ENCODE measurements at places on chromosomes 3 and 15.

DNA sequence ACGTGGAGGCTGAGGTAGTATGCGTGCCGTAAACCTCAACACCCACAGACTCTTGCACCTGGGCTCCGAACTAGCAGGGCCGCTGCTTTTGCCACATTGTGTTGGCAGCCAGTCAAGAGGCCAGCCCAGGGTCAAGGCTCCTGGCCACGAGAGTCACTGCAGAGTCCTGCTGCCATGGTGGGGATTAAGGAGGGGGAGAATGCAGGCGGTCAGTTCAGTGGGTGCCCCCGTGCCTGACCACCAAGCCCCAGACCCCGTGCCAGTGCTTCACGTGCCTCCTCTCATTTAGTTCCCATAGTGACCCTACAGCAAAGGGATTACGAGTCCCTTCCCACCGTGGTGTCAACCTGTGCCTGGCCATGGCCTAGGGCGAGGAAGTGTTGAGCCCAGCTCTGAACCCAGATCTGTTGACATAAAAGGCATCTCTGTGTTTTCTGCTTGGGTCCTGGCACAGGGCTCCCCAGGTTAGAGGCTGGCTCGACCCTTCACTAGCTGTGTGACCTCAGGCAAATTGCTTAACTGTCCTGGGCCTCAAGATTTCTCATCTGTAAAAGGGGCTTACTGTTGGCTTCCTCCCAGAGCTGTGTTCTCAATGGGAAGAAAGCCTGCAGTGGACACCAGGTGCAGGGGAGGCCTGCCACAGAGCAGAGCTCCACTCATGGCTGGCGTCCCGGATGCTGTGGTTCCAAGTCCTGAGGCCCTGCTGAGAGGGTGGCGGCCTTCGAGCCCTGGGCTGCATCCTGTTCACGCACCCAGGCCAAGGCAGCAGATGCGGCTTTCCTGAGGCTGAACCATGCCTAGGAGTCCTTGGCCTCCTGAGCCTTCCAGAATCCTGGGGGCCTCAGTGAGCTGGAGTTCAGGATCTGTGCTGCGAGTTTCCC, 32.8 kb downstream of the FBLN2 start:
- DNase-seq: no peak

DNA sequence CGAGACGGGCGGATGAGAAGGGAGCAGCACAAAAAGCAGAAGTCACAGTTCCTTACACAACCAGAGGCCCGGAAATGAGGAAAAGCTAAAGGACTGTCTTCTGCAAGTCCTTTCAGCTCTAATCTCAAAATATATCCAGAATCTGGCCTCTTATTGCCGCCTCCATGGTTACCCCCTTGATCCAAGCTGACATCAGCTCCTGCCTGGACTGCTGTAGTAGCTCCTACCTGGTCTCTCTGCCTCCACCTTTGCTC, 324.0 kb upstream of the ROPN1 start:
- no peak for DNase-seq

DNA sequence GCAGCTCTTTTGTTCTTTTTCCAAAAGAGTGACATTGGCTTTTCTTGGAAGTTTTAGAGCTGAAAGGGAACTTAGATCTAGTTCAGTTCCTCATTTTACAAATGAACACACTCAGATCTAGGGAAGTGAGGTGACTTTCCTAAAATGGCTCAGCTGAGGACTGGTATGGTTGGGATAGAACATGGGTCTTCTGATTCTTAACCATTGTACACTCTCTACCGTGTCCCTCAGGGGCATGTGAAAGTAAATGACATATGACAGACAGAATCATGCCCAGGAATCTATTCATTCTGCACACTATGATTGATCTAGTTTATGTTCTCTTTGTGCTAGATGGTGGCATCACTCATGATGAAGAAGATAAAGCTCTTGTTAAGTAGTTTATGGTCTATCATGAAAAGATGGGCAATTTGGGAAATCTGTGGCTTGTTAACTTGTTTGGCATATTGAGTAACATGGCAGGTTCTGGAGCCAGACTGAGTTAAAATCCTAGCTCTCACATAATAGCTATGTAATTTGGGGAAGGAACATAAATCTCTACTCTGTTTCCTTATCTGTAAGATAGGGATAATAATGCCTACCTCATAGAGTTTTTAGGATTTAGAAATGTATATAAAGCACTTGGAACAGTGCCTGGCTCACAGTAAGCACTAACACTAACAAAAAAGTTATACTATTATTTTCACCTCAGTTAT, 30.9 kb downstream of the UBE2E1 start:
- no peak for DNase-seq

DNA sequence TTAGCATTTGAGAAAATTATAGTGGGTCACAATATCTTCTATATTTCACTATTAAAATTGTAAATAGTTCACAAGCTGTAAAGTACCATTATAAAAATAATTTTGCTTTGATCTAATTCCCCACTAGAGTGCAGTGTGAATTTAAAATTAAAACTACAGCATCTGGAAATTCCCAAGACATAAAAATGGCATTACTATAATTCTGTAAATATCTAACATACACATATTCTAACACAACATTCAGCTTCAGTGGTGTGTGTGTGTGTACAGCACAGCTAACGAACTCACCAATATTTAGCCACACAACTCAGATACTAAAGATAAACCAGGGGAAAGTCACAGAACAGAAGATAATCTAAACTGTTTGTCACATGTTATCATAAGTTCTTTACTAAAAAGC, 424.9 kb upstream of the ZNF385D start:
- no peak for DNase-seq

- DNase-seq: no peak
These were observed 5.5 kb upstream of the SNX22 start for GRCh38 chr15:64146041-64146440.

GRCh38 chr3:40312661-40313226, 3.2 kb downstream of the EIF1B start:
- DNase-seq: no peak

DNA sequence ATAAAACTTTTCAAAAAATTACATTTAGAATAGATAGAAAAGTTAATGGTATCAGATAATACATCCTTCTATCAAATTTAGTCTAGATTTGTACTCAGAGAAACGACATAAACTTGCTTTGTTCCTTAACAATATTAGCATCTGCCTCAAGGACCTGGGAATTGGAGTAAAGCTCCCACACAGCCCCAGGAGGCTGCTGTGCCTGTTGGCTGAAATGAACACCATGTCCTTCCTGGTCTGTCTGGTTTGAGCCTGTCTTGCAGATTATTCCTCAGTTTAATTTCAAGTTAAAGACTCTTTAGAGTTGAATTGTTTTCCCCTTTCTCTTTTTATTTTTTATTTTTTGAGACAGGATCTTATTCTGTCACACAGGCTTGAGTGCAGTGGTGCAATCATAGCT, 19.4 kb downstream of the GNB5 start:
- no peak for DNase-seq

GRCh38 chr3:139601191-139601961, 61.8 kb upstream of the RBP1 start:
- no peak for DNase-seq

DNA sequence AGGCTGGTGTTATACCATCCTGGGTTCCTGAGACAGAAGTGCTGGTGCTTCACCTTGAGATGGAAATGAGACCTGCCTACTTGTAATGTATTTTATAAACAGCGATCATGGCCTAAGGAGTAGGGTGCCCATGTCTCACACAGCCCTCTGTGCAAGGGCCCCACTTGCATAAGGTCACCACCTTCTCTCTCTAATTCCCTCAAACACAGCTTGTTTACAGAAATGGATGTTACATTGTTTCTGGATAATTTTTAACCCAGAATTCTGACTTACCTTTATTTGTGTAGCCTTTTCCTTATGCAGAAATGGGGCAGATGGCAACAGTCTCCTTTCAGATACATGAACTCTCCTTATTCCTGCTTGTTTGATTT, 95.1 kb upstream of the UMPS start:
- DNase-seq: no peak

GRCh38 chr3:113947372-113948014, at the start of gene ZDHHC23:
Gene ZDHHC23 (plus strand): TSS chr3:113948013. CDS start chr3:113948803, 790 bp downstream.
- peak; percentile 57 for DNase-seq

GRCh38 chr3:140394488-140395133, 283.3 kb upstream of the TRIM42 start:
- no peak for DNase-seq

DNA sequence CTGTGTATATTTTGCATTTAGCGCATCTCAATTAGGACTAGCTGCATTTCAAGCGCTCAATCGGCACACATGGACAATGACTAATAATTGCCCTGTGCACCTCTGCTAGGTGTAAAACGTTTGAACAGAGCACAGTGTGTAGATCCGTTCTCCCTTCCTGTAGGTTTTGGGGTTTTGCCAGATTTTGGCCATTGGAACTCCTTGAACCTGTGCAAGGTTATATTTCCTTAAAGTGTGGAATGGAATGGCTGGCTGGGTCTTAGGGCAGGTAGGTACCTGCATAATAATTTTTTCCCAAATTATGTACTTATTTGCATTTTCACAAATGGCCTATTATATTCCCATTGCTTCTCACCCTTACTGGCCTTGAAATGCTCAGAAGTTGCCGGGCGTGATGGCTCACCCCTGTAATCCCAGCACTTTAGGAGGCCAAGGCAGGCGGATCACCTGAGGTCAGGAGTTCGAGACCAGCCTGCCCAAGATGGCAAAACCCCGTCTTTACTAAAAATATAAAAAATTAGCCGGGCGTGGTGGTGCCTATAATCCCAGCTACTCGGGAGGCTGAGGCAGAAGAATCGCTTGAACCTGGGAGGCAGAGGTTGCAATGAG, 777 bp downstream of the RNU5B-1 start:
- no peak for DNase-seq

GRCh38 chr15:82663186-82663600, 16.0 kb upstream of the CPEB1 start:
- DNase-seq: no peak

DNA sequence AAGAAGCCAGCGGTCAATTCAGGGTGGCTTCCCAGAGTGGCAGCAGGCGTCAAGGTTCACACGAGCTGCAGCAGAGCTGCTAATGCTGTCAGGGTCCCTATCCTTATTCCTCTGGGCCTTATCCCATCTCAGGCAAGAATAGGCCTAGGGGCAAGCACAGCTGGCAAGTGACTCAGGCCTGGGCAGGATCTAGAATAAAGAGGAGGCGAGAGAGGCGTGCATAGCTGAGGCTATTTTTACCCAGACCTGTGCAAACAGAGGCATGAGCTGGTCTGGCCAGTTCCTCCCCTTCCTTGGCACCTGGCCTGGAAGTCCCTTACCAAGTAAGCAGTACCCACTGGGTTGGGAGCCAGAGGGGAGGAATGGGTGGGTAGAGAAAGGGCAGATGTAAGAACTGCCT, 12.2 kb upstream of the VIPR1 start:
- no peak for DNase-seq

DNA sequence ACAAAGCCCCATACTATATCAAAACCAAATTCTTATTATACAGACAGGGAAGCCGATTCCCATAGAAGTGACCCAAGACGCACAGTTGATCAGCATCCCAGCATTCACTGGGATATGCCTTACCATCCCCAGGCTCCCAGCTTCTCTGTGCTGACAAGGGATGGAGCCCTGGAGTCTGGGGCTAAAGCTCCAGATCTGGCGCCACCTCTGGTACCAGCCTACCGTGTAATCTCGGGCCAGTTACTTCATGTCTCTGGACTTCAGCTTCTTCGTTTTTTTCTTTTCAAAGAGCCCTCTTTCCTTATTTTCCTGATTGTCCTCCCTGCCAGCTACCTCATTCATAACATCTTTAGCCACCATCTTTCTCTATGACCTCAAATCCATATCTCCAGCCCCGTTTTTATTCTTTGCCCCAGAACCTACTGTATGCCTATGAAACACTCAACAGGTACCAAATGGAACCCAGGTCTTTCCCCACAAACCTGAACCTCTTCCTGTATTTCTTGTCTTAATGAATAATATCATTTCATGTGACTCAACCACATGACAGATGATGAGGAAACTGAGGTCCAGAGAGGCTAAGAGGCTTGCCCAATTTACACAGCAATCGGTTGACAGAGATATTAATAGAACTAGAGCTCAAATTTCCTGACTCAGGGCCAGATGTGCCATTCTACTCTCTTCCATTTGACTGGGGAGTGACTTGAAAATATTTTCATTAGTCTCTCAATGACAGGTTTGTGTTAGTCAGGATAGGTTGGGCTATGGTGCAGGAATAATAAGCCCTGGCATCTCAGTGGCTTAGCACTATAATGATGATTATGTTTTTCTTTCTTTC, 85.4 kb upstream of the TLE3 start:
- DNase-seq: no peak

- DNase-seq: no peak
These were observed 4.4 kb downstream of the CMTM6 start for GRCh38 chr3:32498252-32498651.

- no peak for DNase-seq
These were observed 22.0 kb upstream of the LOXL1 start for GRCh38 chr15:73904026-73904815.

DNA sequence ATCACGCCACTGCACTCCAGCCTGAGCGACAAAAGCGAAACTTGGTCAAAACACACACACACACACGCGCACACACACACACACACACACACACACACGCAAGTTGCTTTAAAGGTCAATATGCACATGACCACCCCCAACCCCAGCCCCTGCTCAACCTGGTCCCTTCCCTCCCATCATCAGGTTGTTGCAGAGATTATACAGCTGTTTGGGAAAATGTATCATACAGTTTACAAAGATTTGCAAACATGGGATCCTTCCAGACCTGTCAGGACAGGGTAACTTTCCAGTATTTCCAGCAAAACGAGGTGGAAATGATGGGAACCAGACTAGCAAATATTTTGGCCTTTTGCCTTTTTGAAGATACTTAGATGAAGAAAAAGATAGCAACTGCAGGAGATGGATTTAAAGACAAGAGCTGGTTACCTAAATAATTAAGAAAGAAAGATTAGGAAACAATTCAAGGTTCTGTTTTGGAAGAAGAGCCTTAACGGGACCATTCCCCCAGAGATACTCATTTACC, 80.2 kb downstream of the TNIK start:
- DNase-seq: no peak

DNA sequence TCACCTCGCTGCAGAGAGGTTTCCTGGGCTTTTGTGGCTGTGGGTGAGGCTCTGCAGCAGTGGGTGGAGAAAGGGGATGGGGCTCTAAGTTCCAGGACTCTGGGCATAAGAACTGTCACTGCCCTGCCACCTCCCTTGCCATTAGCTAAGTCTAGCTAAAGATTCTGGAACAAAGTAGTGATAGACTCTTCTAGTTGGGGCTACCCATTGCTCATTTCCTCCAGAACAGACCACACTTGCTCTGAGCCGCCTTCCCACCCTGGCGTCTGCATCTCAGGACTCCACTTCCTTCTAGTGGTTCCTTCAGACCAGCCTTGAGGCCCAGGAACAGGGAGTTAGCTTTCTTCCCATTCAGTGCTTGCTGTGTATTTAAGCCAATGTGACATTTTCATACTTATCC, 7.5 kb downstream of the ARHGAP31 start:
- no peak for DNase-seq

DNA sequence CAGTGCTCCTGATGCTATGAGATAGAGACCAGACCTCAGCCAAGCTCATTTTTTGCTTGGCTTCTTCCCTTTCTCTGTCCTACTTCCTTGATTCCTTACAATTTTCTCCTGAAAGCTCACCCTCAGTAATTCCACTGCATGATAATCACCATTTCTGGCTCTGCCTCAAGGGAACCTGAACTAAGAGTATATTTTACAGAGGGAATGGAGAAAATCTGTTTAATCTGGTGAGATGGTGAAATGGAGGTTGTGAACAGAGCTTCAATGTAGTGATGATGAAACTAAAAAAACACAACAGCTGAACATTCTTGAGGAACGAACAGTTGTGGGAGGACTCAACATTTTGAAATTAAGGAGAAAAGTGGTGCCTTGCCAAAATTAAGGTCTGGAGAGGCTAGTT, 16.3 kb downstream of the HHLA2 start:
- no peak for DNase-seq

- DNase-seq: no peak
These were observed 21.0 kb downstream of the BOC start for GRCh38 chr3:113232342-113232741.

Measured in CD4-positive, alpha-beta T cell treated with Interleukin-15 for 4 hours (primary cell).